ELF-1 (cell line): ENCODE measurements at places on chromosomes 6 and 20.
A peak's percentile ranks its signal among the peaks of the same experiment; 100 is the strongest.

DNA sequence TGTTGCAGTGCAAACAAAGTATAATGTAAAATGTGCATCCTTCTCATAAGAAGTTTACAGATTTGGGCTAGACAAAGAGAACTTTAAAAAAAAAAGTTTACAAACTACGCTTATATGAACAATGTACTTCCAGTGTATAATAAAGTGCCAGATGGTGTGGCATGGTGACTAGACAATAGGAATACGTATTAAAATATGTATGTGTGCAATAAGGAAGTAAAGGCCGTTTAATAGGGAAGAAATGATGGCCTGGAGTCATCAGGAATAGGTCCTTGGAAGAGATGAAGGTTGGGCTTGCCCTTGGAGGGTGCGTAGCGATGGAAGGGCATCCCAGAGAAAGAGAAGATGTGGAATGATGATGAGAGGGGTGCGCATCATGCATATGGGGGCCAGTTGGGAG is 108.2 kb downstream of the SOBP start:
- no peak for DNase-seq

DNA sequence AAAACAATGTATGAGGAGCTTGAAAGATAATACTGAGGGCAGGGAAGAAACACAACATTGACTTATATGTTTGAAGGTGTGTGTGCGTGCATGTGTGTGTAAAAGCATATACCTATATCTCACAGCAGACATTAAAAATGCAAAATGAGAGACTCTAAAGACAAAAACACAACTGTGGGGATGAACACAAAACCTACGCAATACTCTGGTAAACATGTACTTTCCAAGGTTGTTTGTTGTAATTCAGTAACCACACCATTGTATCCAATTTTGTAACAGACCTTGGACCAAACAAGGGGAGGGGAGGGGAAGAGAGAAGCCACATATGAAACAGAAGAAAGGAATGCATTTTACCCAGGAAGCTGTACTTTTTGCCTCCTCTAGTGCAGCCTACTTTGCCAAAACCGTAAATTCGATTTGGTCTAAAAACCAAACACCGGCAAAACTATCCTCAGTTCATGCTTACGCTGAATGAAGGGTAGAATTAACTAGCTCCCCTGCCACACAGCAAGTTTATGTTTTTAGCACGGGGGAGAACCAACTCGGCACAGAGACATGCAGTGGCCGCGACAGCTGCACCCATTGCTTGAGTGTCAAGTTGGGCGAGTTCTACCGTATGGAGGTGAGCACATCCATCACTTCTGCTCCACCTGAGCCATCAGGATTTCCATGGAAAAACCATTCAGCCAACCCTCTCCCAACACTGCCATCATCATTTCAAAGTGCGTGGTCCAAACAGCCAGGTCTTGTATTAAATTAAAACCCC is 50.0 kb downstream of the CNKSR3 start:
- no peak for DNase-seq

DNA sequence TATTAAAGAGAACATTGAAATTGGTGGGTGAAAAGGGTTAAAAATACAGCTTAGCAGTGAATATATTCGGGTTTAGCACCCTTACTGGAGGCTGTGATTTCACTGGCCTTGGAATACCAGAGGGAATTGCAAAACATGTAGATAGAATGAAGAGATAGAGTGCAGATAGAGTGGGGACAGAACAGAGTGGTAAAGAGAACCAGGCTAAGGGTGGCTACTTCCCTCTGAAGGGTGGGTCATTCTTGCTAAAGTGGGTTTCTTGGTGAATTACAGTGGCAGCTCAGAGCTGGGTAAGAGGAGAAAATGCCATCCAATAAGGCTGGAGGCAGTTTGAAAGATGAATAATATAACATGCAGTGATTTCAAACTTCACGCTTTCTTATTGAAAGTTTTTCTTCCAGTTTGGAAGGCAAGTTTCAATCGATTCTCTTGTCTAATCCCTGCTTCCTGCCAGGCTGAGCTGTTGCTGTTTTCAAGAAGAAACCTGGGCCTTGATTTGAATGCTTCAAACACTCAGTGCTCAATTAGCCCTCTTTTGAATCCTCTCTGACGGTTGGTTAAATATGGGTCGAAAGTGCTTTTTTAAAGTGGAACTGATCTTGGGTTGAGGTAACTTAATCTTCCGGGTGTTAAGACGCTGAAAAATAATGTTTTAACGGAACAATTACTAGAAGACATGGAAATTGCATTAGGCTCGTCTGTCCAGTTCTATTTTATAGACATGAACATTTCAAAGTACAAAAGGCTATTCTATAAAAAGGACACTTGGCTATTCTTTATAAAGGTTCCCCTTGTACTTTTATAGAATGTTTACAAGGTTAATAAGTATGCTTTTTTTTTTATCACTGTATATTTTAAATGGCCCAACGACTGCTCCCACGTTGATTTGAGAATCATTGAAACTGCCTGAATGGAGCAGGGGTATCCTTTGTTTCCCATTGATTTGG is 203.3 kb downstream of the BCAS1 start:
- DNase-seq, result peak; percentile 36

- no peak for DNase-seq
Measured at GRCh38 chr6:169244684-169245383, 8.8 kb downstream of the THBS2 start.

GRCh38 chr20:21505810-21506530 is 7.9 kb downstream of the NKX2-2 start:
- peak; percentile 79 for DNase-seq

- no peak for DNase-seq
Measured at GRCh38 chr20:62721511-62722370, 13.1 kb downstream of the NTSR1 start.

DNA sequence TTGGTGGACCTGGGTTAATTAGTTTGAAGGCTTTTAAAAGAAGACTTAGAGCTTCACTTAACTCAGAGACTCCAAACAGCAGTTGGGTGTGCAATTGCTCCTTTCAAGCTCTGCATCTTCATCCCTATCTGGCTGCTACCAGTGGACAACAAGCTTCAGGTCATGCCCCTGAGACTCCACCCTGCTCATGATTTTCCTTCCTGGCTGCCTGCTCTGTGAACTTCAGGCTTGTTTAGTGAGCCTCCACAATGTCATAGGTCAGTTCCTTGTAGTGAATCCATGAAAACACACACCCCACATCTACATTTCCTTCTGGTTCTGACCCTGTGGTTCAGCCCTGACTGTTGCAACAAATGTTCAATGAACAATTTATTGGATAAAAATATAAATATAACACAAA is 61.1 kb upstream of the MARCKS start:
- DNase-seq, result no peak

- no peak for DNase-seq
Measured at GRCh38 chr6:5498579-5498899, 237.2 kb downstream of the FARS2 start.

DNA sequence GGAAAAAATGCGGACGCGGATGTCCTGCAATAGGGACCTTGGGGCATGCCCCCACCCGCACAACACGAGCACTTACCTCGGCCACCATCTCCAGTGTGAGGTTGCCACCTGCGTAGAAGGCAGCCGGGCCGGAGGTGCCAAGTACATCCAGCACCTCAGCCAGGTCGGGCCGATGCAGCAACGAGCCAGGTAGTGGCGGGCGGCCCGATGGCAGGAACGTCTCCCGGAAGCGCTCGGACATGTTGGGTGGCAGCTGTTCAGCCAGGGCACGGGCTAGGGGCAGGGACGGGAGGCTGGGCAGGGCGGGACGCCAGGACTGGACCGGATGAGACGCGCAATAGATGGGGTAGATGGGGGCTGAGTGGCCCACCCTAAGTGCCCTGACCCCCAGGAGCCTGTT is 13.3 kb downstream of the GGT7 start:
- no peak for DNase-seq

DNA sequence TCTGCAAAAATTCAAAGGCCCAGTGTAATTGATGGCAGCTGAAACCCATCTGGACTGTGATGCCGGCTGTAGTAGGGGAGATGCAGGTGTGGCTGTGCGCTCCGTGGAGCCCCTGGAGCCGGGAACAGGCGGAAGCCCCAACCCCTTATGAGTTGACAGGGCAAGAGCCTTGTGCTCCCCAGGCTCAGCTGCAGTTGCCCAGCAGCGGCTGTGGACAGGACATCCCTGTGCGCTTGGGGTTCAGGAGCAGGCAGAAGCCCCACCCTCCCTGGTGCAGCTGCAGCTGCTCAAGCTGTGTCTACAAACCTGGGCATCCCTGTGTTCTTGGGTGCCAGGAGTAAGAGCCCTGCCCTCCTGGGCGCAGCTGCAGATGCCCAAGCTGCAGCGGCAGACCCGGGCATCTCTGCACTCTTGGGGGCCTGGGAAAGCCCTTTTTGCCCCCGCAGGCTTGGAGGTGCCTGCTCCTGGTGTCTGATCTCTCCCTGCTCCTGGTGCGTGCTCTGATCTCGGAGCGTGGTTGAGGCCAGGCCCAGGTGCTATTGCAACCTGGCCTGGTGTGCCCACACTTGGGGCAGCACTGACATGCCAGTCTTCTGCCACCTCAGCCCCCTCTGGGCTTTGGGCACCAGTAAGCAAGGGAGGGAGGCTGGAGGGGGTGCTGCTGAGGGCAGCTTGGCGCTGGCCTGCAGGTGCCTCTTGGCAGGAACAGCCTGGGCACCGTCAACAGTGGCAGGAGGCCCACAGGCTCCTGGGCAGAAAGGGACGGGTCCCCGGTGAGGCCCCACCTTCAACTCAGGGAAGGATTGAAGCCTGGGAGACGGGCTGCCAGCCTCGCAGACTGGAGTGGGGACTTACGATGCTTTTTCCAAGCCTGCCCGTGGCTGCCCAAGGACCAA is 30.3 kb downstream of the OR2J2 start:
- DNase-seq, result no peak
